Neural progenitor cell (in vitro differentiated cells): ENCODE measurements at places on chromosomes 1 and 21. TPM values are rescaled to one million over a fixed set of nuclear protein-coding genes. Genes with fewer than 3 reads are reported as not detected.

Gene TDRD10
- not detected in 2 replicates for total RNA-seq

Gene RNF220
- 93.8 and 133 TPM in 2 replicates for total RNA-seq

Gene TFF2
- total RNA-seq, result not detected in 2 replicates

Gene KCNN3
- 4.3 and 4.7 TPM in 2 replicates for total RNA-seq

Gene CFH
- total RNA-seq, result not detected in 2 replicates

Gene ZYG11A
- 0.52 and 0.65 TPM in 2 replicates for total RNA-seq

Gene ADPRS
- 28.1 and 40.9 TPM in 2 replicates for total RNA-seq

Gene TXLNA
- total RNA-seq, result 37.2 and 51.0 TPM in 2 replicates

Gene AIRE
- not detected in 2 replicates for total RNA-seq

Gene SRGAP2B
- 19.1 and 35.9 TPM in 2 replicates for total RNA-seq

Gene S100A5
- not detected in 2 replicates for total RNA-seq

DNA sequence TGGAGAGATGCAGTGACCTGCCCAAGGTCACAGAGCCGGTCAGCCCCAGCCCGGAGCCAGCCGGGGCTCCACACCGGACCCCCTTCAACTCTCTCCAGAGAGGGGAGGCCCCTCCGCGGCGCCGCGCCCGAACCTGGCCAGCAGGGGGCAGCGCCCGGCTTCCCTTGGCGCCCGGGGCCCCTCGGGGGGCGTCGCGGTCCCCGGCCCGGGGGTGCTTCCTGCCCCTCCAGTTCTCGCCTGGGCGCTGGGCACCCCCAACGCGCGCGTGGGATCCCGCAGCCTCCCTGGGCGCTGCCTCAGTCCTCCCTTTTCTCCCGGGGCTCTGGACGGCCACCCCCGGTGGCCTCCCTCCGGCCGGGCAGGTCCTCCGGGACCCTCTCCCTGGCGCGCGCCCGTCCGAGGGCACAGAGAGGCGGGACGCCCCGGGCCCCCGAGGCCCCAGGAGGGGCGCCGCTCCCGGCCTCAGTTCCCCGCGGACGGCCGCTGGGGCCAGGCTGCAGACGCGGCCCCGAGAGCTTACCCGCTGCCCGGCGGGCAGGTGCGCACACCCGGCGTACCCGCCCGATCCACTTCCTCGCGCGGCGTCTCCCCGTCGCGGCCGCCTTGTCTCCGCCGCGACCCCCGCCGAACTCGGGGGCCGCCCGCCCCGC is 406 bp downstream of the HTR1D start:
- no peak overlapping the region for H3K27ac ChIP-seq
- H3K4me1 ChIP-seq, result no peaks in the 10 kb centered on the region
- H3K36me3 ChIP-seq, result no peaks in the 10 kb centered on the region
- peak overlapping the region; percentile 78 for H3K4me3 ChIP-seq
- peak; percentile 81 for DNase-seq

DNA sequence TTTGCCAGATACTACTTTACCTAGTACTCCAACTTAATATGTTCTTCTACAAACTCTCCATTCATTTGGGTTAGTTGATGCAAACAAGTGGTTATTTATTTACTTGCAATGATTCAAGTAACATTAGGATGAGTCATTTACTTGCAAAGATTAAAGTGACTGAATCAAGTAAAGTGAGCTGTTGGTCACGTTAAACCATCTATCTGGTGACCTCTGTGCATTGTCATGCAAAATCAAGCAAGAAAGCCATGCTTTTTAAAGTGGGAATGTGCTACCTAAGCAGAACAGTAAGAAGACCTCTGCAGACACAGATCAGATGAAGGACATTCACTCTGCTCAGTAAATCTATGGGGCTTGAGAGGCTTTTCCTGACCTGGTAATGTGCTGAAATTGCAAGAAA is 254.7 kb downstream of the LRRIQ3 start:
- no peaks in the 10 kb centered on the region for H3K27me3 ChIP-seq
- DNase-seq, result peak; percentile 23
- no peak overlapping the region for H3K4me3 ChIP-seq
- no peaks in the 10 kb centered on the region for H3K36me3 ChIP-seq

GRCh38 chr21:46598581-46599572 is 6.0 kb downstream of the S100B start:
- H3K4me1 ChIP-seq, result peaks cover 17% of the 10 kb centered on the region
- H3K4me3 ChIP-seq, result no peak overlapping the region
- H3K36me3 ChIP-seq, result no peaks in the 10 kb centered on the region
- no peaks in the 10 kb centered on the region for H3K27me3 ChIP-seq
- peak; percentile 66 for DNase-seq
- H3K27ac ChIP-seq, result no peak overlapping the region

DNA sequence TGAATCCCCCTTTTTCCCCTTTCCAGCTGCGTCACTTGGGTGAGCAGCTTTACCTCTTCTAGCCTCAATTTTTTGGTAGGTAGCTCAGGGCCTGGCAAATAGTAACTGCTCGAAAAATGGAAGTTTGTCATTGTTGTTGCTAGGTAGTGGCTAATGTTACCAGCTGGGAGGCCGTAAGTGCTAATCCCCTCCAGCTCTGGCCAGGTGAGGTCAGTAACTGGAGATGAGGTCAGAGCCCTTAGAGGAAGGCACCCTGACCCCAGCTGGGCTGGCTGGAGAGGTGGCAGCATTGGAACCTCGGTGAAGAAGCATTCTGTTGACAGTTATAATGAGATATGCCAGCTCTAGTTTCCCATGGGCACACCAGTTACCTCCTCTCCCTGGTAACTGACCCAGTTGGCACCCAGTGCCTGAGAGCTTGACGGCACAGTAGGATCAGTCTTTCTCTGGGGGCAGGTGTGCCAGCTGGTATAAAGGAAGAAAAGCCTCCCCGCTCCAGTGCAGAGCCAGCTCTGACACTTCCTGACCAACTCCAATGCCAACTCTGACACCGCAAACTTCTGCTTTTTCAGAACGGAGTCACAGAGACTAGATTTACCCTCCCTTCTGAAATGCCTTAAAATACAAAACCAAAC is 35.0 kb upstream of the SLC2A1 start:
- H3K36me3 ChIP-seq, result no peaks in the 10 kb centered on the region
- no peak overlapping the region for H3K27ac ChIP-seq
- no peak for DNase-seq
- peaks cover 12% of the 10 kb centered on the region for H3K4me1 ChIP-seq
- no peak overlapping the region for H3K4me3 ChIP-seq
- H3K27me3 ChIP-seq, result no peaks in the 10 kb centered on the region

DNA sequence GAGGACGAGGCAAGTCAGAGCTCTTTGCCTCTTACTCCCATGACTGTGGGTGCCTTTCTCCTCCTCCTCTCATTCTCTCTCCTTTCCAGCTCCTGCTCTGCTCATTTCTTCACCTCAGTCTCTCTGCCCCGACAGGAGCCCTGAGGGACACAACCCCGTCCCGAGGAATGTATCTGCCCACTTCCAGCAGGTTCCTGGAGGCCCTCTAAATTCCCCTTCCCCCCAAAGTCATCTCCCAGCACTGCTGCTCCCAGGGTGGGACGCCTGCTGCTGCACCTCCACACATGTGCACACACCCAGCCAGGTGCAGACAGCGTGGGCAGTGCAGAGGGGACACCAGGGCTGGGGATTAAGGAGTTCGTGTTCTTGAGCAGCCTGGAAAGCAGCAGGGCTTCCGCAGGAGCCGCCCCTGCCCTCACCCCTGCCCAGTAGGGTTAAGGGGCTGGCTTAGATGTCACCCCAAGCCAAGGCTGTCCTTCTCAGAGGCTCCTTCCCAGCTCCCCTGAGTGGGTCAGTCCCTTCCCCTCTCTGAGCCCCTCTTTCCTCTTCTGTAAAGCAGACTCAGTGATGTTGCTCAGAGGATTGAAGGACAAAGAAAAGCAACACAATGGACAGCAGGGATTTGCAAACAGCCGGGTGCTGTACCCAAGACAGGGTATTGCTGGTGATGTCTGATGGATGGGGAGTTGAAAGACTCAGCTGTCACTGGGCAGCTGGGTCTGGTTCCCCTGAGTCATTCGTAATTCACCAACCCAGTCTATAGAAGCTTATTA is 346.0 kb downstream of the MATN1 start:
- H3K36me3 ChIP-seq, result no peaks in the 10 kb centered on the region
- H3K27me3 ChIP-seq, result no peaks in the 10 kb centered on the region
- no peak overlapping the region for H3K4me3 ChIP-seq
- peak; percentile 48 for DNase-seq

GRCh38 chr1:159081626-159082025 is 5.1 kb upstream of the AIM2 start:
- no peak overlapping the region for H3K4me3 ChIP-seq
- no peak for DNase-seq

GRCh38 chr1:190320952-190321351 is 156.7 kb downstream of the BRINP3 start:
- no peak overlapping the region for H3K27ac ChIP-seq
- no peaks in the 10 kb centered on the region for H3K4me1 ChIP-seq
- DNase-seq, result peak; percentile 34
- no peak overlapping the region for H3K4me3 ChIP-seq
- H3K27me3 ChIP-seq, result no peaks in the 10 kb centered on the region

- no peak for DNase-seq
- H3K36me3 ChIP-seq, result no peaks in the 10 kb centered on the region
- no peak overlapping the region for H3K4me3 ChIP-seq
Measured at GRCh38 chr21:41111681-41112080, 56.3 kb upstream of the BACE2 start.

GRCh38 chr1:55854911-55855310 is 639.7 kb upstream of the USP24 start:
- H3K27me3 ChIP-seq, result no peaks in the 10 kb centered on the region
- H3K27ac ChIP-seq, result no peak overlapping the region
- H3K4me3 ChIP-seq, result no peak overlapping the region
- H3K36me3 ChIP-seq, result no peaks in the 10 kb centered on the region
- DNase-seq, result no peak
- H3K4me1 ChIP-seq, result no peaks in the 10 kb centered on the region

GRCh38 chr1:67616394-67616985 is 68.5 kb upstream of the GADD45A start:
- no peak for DNase-seq
- no peaks in the 10 kb centered on the region for H3K27me3 ChIP-seq

DNA sequence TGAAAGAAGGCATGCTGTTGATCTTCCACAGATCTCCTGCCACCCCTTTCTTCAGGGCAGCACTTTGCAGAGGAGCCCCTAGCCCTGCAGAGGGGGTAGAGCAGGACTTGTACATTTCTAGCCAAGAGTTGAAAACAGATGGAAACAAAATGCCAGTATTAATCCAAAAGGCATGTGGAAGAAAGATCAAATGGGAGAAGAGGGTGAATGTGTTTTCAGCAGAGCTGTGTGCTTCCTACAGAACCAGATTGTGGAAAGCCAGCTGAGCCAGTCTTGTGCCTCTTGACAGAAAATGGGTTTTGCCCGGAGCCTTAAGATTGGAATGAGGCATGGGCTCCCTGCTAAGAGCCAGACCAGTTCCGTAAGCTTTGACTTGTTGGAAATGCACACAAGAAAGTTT is 105.2 kb upstream of the TSPAN2 start:
- peaks cover 10% of the 10 kb centered on the region for H3K4me1 ChIP-seq
- H3K27ac ChIP-seq, result no peak overlapping the region
- H3K27me3 ChIP-seq, result no peaks in the 10 kb centered on the region
- DNase-seq, result no peak

DNA sequence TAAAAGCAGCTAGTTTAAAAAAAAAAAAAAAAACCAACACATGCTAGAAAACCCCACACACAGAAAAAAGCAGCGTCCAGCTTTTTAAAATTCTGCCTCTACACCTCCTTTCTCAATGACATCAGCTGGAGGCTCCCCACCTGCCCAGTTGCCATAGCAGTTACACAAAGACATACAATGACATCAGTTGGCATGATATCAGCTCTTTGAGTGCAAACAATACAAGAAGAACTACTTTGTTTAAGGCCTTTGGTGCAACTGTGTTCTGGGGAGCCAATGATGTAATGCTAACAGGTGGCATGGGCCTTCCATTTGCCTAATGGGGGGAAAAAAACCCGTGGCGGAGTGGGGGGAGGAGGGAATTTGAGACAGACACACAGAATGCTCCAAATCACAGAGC is 32.9 kb downstream of the DUSP10 start:
- H3K36me3 ChIP-seq, result no peaks in the 10 kb centered on the region
- peak; percentile 68 for DNase-seq
- no peaks in the 10 kb centered on the region for H3K27me3 ChIP-seq

GRCh38 chr21:42010507-42011495 is 641 bp upstream of the ZBTB21 start:
- no peak overlapping the region for H3K27ac ChIP-seq
- peak overlapping the region; percentile 89 for H3K4me3 ChIP-seq
- peaks cover 22% of the 10 kb centered on the region for H3K27me3 ChIP-seq
- H3K4me1 ChIP-seq, result peaks cover 9% of the 10 kb centered on the region

- H3K36me3 ChIP-seq, result no peaks in the 10 kb centered on the region
- H3K27me3 ChIP-seq, result no peaks in the 10 kb centered on the region
- no peak overlapping the region for H3K27ac ChIP-seq
- no peak overlapping the region for H3K4me3 ChIP-seq
Measured at GRCh38 chr1:234613128-234613875, 3.3 kb upstream of the IRF2BP2 start.

- H3K4me1 ChIP-seq, result peaks cover 28% of the 10 kb centered on the region
- H3K27me3 ChIP-seq, result no peaks in the 10 kb centered on the region
- H3K36me3 ChIP-seq, result no peaks in the 10 kb centered on the region
- no peak for DNase-seq
Measured at GRCh38 chr1:203597331-203598090, 29.1 kb upstream of the ATP2B4 start.

- H3K36me3 ChIP-seq, result no peaks in the 10 kb centered on the region
- DNase-seq, result peak; percentile 7
- no peak overlapping the region for H3K4me3 ChIP-seq
- H3K4me1 ChIP-seq, result peaks cover 5% of the 10 kb centered on the region
- no peak overlapping the region for H3K27ac ChIP-seq
Measured at GRCh38 chr1:73862355-73862754, 335.6 kb downstream of the LRRIQ3 start.

GRCh38 chr1:152067150-152067549 is 21.7 kb downstream of the TCHHL1 start:
- no peak for DNase-seq
- H3K27me3 ChIP-seq, result no peaks in the 10 kb centered on the region
- no peaks in the 10 kb centered on the region for H3K4me1 ChIP-seq
- H3K27ac ChIP-seq, result no peak overlapping the region
- no peaks in the 10 kb centered on the region for H3K36me3 ChIP-seq

GRCh38 chr1:21067551-21068227 is 109.0 kb downstream of the EIF4G3 start:
- no peaks in the 10 kb centered on the region for H3K4me1 ChIP-seq
- no peaks in the 10 kb centered on the region for H3K36me3 ChIP-seq
- H3K27ac ChIP-seq, result no peak overlapping the region
- H3K4me3 ChIP-seq, result no peak overlapping the region
- no peaks in the 10 kb centered on the region for H3K27me3 ChIP-seq

GRCh38 chr1:229408458-229409037 is 25.3 kb downstream of the ACTA1 start:
- no peak overlapping the region for H3K4me3 ChIP-seq
- no peaks in the 10 kb centered on the region for H3K36me3 ChIP-seq
- H3K27me3 ChIP-seq, result peaks cover 56% of the 10 kb centered on the region
- no peak overlapping the region for H3K27ac ChIP-seq
- peak; percentile 38 for DNase-seq

GRCh38 chr1:244863491-244864252 is 671 bp downstream of the HNRNPU start:
- H3K27ac ChIP-seq, result peak overlapping the region; percentile 96
- H3K4me1 ChIP-seq, result peaks cover 37% of the 10 kb centered on the region
- peak overlapping the region; percentile 77 for H3K4me3 ChIP-seq
- no peak for DNase-seq
- H3K36me3 ChIP-seq, result peaks cover 17% of the 10 kb centered on the region
- H3K27me3 ChIP-seq, result no peaks in the 10 kb centered on the region
